AG04449 (cell line): ENCODE measurements at places on chromosomes 3 and 15.
A peak's percentile ranks its signal among the peaks of the same experiment; 100 is the strongest.

DNA sequence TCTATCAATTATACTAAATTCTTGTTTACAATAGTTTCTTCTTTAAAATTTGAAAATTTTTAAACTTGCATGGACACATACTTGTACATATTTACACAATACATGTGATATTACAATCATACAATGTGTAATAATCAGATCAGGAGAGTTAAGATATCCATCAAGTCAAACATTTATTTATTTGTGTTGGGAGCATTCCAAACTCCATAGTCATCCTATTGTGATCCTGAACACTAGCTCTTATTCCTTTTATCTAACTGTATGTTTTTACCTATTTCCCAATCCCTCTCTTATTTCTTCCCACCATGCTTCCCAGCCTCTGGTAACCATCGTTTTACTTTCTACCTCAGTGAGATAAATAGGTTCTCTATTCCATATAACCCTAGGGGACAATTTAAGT, 1219.2 kb downstream of the ZPLD1 start:
- no peak for DNase-seq

DNA sequence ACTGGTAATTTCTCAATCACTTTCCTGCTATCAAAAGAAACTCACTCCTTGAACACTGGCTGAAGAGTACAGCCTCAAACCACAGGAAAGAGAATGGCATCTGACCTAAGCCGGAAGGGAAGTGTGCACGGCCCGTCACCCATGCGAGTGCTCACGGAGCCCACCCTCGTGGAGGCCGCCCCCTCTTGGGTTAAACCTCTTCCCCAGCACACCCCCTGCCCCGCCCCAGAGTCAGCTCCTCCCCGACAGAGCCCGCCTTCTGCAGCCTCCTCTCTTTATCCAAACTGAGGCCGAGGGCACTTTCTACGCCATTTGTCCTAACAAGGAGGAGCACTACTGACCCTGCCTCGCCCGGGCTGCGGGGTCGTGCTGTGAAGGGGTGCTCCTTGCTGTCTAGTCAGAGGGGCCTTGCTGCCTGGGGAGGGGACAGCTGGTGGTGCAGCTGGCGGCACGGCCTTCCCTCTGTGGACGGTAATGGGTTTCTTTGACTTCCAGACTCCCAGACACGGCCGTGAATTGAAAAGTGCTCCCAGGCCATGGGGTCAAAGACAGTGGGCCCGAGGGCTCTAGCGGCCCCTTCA, 137.7 kb downstream of the NSMCE3 start:
- no peak for DNase-seq

DNA sequence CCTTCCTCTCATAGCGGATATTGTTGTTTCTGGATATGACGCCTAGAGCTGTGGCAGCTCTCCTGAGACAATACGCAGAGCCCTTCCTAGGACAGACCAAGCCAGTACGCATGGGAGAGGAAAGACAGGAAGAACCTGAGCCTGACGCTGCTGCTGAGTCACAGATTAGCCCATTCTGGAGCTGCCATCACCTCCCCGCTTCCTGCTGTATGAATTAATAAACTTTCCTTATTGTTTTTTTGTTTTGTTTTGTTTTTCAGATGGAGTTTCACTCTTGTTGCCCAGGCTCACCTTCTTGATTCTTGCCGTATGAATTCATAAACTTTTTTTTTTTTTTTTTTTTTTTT, 67.0 kb downstream of the PPCDC start:
- DNase-seq: no peak

DNA sequence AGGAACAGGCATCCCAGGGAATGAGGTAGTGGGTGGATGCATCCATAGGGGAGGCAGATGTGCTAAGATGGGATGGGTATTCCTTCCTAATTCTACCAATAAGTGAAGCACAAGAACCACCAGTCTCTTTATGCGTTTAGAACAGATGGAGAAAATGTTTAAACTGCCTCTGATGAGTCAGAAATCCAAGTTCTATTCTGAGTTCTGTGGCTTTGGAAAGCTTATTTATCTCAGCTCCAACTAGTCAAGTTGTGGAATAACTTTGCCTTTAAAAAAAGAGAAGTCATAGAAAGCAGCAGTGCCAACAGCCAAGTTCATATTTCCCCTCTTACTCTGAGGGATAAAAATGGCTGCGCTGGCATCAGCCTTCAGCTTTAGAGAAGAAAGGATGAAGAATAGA, 761.7 kb downstream of the IGSF11 start:
- no peak for DNase-seq

DNA sequence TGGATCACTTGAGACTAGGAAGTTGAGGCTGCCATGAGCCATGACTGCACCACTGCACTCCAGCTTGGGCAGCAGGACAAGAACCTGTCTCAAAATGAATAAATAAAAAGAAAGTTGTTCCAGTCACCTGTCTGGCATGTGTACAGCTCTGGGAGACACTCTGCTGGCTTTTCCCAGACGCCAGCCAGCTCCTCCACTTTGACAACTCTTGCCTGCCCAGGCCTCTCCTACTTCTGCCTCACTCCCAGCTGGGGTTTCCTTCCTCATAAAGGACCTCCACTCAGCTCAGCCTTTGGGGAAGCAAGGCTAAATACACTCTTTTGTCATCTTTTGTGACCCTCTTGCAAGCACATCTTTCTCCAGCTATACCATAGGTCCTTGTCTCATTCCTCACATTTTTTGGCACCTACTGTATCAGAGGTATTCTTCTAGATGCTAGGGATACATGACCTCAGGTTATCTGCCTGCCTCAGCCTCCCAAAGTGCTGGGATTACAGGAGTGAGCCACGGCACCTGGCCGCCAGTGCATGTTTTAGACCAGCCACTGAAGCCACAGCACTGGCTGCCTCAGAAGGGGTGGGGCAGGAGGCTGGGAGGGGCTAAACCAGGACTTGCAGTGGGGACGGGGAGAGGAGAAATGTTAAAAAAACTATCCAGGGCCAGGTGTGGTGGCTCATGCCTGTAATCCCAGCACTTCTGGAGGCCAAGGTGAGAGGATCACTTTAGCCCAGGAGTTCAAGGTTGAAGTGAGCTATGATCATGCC, 10.0 kb upstream of the ELP6 start:
- no peak for DNase-seq

DNA sequence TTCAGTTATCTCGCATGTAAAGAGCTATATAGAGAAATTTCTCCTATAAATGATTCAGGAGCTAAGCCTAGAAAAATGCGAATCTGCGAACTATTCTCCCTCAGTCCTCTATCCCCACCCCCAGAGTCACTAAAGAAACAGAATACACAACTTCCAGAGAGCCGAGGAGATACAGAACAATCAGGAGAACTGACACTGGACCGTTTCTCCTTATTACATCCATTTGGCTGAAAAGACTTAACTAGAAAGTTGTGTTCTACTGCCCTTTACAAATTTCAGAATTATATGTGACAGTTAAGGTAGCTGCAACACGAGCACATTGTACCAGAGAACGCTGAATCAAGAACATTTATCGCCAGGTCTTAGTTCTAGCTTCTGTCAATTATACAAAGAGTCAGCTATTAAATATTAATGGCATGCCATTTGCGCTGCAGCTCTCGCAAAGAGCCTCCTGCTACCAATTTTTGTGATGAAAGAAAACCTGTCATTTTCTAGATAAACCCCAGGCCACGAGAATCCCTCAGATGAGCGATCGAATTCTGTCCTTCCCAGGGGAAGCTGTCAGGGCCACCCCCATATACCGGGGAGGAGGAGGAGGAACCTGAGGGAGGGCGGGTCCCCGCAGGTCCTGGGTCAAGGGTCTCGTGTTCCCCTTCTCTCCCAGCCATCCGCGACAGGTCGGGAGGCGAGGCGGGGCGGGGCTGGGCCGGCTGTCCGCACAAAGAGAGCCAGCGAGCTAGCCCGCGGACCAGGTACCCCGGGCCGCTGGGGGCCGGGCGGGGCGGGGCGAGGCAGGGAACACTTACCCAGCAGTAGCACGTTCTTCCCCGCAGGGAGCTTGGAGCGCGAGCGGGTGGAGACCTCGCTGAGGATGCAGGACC, 878 bp downstream of the DYNC1LI1 start:
- DNase-seq: no peak

DNA sequence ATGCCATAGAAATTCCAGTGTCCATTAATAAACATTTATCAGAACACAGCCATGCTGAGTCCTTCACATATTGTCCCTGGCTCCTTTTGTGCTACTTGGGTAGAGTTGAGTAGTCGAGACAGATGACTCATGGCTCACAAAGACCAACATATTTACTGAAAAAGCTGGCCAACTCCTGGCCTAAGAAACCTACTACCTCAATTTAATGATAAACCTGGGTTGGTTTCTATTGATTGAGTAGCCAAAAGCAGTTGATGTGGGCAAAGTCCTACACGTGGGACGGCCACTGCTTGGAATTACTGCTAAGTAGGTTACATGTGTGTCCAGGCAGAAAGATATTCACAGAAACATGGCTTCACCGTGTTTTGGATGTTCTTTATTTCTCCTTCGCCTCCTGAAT, 402.2 kb downstream of the NR2F2 start:
- DNase-seq: no peak

GRCh38 chr15:75785771-75786574, 57.3 kb upstream of the UBE2Q2 start:
- no peak for DNase-seq

GRCh38 chr15:48285329-48286214, 45.7 kb upstream of the DUT start:
- DNase-seq: peak; percentile 38

GRCh38 chr3:190892395-190892902, 30.0 kb upstream of the GMNC start:
- no peak for DNase-seq

GRCh38 chr15:63491979-63492378, 12.4 kb upstream of the USP3 start:
- DNase-seq: no peak

GRCh38 chr3:74842141-74842540, 227.7 kb upstream of the CNTN3 start:
- no peak for DNase-seq

DNA sequence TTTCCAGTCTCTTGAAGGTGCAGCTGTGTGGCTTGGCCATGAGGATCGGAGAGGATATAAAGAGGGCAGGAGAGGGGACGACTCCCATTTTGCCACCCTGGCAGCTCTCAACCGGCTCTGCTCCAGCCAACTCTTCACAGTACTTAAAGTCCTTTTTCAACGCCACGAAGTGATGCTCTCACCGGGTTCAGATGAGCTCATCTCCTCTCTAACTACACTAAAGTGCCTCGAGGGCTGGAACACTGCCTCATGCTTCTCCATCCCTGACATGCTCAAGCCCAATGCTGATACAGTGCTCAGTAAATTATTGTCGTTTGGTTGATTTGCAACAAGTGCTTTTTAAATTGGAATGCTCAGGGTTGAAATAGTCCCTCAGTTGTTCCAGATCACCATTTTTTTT, 97.8 kb downstream of the GTPBP8 start:
- DNase-seq: no peak

DNA sequence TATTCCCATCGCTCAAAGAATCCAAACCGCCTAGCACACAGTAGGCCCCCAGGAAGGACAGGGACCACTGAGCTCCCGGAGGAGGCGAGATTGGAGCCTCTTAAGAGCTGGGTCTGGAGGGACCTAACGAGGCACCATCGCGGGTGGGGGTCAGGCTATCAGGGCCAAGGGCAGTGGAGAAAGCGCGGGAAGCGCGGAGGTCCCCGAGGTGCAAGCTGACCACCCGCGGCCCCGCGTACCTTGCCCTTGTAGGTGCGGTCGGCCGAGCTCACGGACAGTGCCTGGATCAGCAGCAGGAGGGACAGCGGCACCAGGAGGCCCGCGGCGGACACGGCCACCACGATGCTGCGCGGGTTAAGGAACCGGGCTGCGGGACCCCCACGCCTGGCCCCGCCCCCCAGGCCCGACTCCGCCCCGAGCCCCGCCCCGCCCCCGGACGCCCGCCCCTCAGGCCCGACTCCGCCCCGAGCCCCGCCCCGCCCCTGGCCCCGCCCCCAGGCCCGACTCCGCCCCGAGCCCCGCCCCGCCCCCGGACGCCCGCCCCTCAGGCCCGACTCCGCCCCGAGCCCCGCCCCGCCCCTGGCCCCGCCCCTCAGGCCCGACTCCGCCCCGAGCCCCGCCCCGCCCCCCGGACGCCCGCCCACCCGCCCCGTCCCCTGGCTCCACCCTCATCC, 3.9 kb downstream of the ZDHHC19 start:
- DNase-seq: no peak

DNA sequence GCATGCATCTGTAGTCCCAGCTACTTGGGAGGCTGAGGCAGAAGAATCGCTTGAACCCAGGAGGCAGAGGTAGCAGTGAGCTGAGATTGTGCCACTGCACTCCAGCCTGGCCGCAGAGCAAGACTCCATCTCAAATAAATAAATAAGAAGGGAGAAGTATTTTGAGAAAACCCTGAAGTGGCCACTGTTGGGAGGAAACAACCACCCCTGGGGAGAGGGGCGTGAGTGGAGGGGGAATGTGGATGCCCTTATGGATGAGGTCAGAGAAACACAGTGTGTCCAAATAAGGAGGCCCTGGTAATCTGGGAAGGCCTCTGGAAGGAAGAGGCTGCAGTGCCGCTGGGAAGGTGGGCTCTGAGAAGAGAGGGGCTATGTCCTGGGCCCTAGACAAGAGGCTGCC, 4.2 kb upstream of the CPLX3 start:
- DNase-seq: no peak

DNA sequence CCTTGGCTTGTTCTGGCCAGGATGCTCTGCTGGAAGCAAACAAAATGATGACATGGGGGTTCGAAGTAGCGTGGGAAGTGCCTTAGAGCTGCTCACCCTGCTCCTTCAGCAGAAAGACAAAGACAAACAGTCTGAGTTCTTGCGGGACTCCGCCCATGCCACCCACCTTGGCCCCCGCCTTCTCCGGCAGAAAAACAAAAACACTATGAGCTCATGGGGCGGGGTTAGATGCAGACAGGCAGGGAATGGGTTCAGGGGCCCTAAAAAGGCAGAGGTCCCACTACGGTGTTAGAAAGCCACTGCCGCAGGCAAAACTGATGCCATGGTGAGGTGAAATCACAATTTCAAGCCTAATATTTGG, 9.7 kb upstream of the NCKIPSD start:
- no peak for DNase-seq

- DNase-seq: no peak
These were observed 822 bp downstream of the ST8SIA2 start for GRCh38 chr15:92394309-92395097.

GRCh38 chr3:130473416-130473815, 43.6 kb upstream of the COL6A6 start:
- no peak for DNase-seq

- DNase-seq: no peak
These were observed 131.9 kb downstream of the B3GALNT1 start for GRCh38 chr3:160973067-160973809.

GRCh38 chr3:138297059-138297607, 32.5 kb downstream of the NME9 start:
- DNase-seq: no peak

GRCh38 chr3:56928379-56929068, 126.8 kb upstream of the ARHGEF3 start:
- DNase-seq: no peak
